A549 treated with dexamethasone at 1 μM for 4 hours (cell line): ENCODE measurements at places on chromosomes 5 and 9. TPM values are rescaled to one million over a fixed set of nuclear protein-coding genes. Genes with fewer than 3 reads are reported as not detected.

SLC36A3 gene
- not detected in 5 replicates for total RNA-seq

PCDHB2 gene
- total RNA-seq: 3.1 to 3.9 TPM (median 3.5 TPM) in 5 replicates

SEMA4D gene
- 4.4 to 5.8 TPM (median 5.4 TPM) in 5 replicates for total RNA-seq

TMEM8B gene
- 2.1 to 4.5 TPM (median 3.6 TPM) in 5 replicates for total RNA-seq

OBP2B gene
- not detected in 5 replicates for total RNA-seq

ARSB gene
- 8.8 to 12.1 TPM (median 10.4 TPM) in 5 replicates for total RNA-seq

BTNL9 gene
- 0.67 to 1.2 TPM (median 1.0 TPM) in 5 replicates for total RNA-seq

PLPP6 gene
- total RNA-seq: 9.8 to 11.8 TPM (median 10.8 TPM) in 5 replicates

F12 gene
- 14.4 to 21.3 TPM (median 19.4 TPM) in 5 replicates for total RNA-seq

IL12B gene
- 0.02 to 0.07 TPM (median 0.02 TPM) in 3 of 5 replicates, not detected in the others for total RNA-seq

NME5 gene
- total RNA-seq: not detected in 5 replicates

CNOT8 gene
- total RNA-seq: 31.9 to 35.2 TPM (median 32.8 TPM) in 5 replicates

TMC1 gene
- total RNA-seq: 0.07 to 0.17 TPM (median 0.12 TPM) in 4 of 5 replicates, not detected in the other

PITX1 gene
- 18.8 to 33.5 TPM (median 31.7 TPM) in 5 replicates for total RNA-seq

HSD17B3 gene
- total RNA-seq: 0.09 TPM in 1 of 5 replicates, not detected in the others

FAM153A gene
- 0.34 TPM in 1 of 5 replicates, not detected in the others for total RNA-seq

MYMK gene
- not detected in 5 replicates for total RNA-seq

STX17 gene
- 7.4 to 11.3 TPM (median 10.4 TPM) in 5 replicates for total RNA-seq

SLC25A25 gene
- 7.0 to 8.3 TPM (median 7.7 TPM) in 5 replicates for total RNA-seq

MEIKIN gene
- total RNA-seq: not detected in 5 replicates
